ENCODE measurements at places on chromosomes 12 and 14.

- DNase-seq, result no peak
Measured at GRCh38 chr14:61965030-61965745, 203.0 kb downstream of the SNAPC1 start.

GRCh38 chr12:65725376-65725775 lies 98.9 kb upstream of the HMGA2 start:
- DNase-seq, result no peak

DNA sequence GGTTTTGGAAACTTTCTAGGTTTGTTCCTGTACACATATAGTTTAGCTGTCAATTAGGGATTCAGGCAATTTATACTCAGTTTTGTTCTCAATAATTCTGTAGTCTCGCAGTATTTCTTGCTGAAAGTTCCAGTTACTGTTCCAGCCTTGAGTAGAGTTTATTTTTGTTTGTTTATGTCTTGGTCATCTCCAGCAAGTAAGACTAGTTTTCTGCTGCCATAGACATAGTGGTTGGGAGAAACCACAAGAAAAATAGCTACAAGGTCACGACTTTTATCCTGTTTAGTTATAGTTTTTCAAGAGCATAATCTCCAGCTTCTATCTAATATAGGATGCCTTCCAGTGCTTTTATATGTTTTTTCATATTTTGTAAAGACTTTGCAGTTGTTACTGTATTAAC lies 99.6 kb upstream of the FOXG1 start:
- no peak for DNase-seq

- no peak for DNase-seq
Measured at GRCh38 chr12:80470403-80470802, 26.4 kb downstream of the PTPRQ start.

GRCh38 chr12:98471085-98471484 lies 44.3 kb upstream of the TMPO start:
- DNase-seq, result no peak

DNA sequence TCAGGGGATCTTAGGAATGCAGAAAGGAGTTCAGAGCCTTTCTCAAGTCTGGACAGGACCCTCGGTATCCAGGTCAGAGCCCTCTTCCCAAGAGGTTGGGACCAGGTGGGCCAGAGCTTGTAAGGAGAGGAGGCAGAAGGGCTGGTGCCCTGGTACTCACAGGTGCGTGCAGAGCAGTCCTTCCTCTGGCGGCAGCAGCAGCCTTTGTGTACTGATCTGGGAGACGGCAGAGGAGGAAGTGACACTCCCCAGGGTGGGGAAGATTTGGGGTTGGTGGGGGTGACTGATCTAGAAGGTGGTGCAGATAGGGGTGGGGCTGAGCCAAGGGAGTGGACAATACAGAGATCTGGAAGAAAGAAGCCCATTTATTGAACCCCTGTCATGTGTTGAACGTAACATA lies at the start of gene ITGB7:
Gene ITGB7, minus strand, starts transcription at position 210 of the 400 bp plus-strand sequence. CDS start 6,808 bp downstream, outside the sequence.
- no peak for DNase-seq

DNA sequence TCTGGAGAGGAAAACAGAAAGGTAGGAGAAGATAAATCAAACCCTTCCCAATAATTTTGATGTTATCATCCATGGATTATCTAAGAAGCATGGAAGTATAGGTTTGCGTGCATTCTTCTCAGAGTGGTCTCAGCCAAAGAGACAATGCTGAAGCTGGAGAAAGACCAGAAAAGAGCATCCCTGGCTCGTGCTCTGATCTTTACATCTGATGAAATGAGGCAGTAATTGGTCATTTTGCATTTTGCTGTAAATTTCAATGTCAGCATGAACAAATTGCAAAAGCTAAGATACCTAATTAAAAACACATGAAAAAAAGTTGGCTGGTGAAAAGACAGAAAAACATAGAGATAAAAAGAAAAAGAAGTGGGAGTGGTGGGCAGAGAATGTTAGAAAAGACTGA lies 252.4 kb downstream of the ITPR2 start:
- DNase-seq, result no peak
